Tibial artery (tissue), 4 donors: ENCODE measurements at places on chromosomes 16 and 17.

DNA sequence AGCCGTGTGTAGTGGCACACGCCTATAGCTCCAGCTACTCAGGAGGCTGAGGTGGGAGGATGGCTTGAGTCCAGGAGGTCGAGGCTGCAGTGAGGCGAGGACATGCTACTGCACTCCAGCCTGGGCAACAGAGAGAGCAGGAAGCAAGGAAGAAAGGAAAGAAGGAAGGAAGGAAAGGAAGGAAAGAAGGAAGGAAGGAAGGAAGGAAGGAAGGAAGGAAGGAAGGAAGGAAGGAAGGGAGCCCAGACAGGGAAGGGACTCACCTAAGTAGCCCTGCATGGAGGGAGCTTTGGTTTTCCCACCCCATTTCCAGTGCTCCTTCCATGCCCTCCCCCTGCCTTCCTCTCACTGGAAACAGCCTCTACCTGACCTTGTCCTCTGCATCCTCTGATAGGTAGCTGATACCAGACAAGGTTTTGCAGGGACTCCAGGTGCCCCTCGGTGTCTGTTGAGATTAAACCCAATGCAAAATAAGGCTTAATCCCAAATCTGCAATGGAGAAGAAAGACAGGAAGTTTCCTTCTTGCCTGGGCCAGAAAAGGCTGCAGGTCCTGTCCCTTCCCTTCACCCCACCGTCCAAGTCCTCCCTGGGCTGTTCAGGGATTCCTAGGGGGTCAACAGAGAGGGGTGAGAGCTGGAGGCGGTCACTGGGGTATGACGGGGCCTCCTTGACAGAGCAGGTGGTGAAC lies 21.5 kb upstream of the CA4 start:
- DNase-seq = no peak

GRCh38 chr16:76389126-76389525 lies 111.9 kb downstream of the CNTNAP4 start:
- DNase-seq = no peak

- no peak for DNase-seq
Observed at GRCh38 chr16:78218279-78218678, 118.8 kb downstream of the WWOX start.

- DNase-seq = no peak
Observed at GRCh38 chr16:66474750-66475199, 47.7 kb downstream of the BEAN1 start.

GRCh38 chr17:34177642-34178041 lies 77.4 kb upstream of the CCL2 start:
- DNase-seq = no peak

- peak; percentile 18 for DNase-seq
Observed at GRCh38 chr17:58303971-58304749, 23.4 kb upstream of the MPO start.

DNA sequence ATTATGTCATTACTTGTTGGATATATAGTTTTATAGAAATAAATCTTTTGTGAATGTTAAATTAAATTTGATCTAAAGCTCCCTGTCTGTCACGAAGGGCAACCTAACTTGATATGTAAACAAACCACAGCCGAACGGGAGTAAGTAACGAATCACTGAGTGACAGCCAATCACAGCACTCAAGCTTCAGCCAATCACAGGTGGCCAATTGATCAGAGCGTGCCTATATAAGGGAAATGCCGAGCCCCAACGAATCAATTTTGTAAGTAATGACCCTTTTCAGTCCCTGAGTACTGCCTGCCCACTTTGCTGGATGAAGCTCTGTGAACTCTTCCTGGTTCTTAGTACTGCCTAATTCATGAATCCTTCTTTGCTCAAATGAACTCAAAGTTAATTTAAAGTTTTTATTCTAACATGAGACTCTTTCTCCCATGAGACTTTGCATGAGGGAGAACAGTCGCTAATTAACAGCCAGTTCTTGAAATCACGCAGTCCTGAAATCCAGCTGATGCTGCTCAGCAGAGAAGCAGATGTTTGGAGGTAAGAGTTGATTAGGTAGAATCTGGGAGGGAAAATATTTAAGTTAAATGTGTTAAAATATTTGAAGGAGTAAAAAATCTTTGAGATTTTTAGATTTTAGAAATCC lies 302.2 kb downstream of the CNTNAP4 start:
- no peak for DNase-seq

DNA sequence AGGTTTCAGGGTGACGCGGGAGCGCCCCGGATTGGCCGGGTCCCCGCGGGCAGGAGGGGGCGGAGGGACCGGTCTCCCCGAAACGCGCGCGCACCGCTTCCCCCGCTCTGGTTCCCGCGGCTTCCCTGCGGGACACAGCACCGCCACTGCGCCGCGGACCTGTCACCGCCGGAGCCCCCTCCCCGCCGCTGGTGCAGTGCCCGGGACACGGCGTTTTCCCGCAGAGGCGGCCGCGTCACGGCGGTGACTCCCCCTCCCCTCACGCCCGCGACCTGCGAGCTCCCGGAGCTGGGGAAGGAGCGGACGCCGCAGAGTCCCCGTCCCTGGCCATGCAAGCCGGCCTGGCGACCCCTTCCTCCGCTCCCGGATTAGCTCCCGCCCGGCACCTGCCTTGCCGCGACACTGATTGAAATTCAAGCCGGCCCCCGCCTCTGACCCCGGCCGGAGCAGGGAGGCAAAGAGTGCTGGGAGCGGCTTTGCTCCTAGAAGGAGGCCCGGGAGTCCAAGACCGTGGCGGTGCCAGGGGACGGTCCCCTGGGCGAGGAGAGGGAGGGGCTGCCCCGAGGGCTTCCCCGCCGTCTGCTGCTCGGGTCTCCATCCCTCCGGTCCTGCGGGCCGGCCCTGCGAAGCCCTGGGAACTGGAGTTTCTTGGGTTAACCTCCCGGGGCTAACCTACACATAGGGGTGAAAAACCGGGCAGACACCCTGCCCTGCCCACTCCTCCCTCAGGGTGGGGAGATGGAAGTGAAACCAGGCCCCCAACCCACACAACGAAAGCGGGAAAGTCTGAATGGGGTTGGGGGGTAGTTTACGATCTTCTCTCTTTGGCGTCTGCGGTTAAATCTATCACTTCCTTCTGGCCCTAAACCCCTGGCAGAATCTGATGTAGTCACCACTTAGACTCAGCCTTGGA lies 1.0 kb downstream of the RHBDL3 start:
- DNase-seq = no peak

DNA sequence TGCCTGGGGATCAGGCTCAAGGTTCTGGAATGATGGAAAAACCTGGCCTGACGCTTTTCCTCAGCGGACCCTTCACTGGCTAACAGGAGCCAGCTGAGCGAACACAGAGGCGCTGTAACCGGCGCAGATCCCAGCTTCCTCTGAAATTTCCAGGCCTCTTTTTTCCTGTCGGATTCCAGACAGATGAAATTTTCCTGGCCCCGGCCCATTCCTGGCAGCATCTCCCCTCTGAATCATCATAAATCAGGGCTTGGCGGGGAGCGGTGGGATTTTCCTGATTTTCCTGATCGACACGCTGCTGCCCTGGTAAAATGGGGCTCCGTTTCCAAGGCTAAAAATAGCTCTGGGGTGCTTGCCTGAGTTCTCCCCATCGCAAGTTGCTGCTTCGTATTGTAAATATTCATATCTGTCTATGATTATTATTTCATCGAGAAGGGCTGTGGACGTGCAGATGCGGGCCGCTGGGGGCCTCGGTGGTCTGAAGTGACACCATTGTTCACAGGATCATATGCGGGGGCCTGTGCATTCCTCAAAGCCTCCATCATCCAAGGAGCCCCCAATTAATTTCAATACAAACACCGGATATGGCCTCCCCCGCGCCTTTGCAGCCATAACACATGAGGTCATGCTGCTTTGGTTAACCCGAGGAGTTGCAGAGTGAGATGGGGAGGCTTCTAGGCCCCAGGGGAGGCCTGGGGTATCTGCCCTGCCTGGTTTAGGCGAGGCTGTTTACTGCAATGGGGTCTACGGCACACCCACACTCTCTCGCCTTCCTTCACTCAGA lies 45.8 kb upstream of the ETV4 start:
- DNase-seq = peak; percentile 86

DNA sequence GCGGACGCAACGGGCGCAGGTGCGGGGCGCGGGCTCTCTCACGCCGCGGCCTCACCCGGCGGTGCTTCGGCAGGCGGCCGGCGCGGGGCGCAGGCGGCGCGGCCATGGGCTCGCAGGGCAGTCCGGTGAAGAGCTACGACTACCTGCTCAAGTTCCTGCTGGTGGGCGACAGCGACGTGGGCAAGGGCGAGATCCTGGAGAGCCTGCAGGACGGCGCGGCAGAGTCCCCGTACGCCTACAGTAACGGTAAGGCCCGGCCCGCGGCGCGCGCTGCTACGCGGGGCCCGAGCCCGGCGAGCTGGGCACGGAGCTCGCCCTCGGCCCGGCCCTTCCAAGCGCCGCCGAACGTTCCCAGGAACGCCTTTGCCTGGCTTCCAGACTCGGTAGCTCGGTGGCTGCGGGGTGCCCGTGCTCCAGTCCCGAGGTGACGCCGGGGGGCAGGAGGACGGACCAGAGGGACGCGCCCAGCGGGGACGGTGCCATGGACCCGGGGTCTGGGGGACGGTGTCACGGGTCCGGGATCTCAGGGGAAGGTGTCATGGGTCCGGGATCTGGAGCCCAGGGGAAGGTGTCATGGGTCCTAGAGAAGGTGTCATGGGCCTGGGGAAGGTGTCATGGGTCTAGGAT lies 435 bp downstream of the RAB40C start:
- DNase-seq = no peak

DNA sequence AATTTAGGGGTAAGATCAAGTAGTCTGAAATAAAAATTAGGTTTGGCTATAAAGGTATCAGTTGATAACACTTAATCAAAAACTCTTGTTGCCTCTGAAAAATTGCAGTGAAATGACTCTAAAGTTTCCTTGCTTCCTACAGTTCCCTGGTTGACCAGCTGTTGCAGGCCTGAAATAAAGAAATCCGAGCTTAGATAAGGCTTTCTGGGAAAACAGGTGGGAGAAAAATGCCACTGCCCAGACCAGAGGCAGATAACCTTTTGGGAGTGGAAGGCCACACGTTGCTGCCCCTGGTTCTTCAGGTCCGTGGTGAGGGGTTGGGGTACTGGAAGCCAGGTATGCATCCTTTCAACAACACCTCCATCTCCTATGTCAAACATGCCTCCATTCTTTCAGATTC lies 111.3 kb downstream of the HS3ST3A1 start:
- no peak for DNase-seq

GRCh38 chr17:64694207-64694606 lies 32.1 kb upstream of the SMURF2 start:
- peak; percentile 79 for DNase-seq

DNA sequence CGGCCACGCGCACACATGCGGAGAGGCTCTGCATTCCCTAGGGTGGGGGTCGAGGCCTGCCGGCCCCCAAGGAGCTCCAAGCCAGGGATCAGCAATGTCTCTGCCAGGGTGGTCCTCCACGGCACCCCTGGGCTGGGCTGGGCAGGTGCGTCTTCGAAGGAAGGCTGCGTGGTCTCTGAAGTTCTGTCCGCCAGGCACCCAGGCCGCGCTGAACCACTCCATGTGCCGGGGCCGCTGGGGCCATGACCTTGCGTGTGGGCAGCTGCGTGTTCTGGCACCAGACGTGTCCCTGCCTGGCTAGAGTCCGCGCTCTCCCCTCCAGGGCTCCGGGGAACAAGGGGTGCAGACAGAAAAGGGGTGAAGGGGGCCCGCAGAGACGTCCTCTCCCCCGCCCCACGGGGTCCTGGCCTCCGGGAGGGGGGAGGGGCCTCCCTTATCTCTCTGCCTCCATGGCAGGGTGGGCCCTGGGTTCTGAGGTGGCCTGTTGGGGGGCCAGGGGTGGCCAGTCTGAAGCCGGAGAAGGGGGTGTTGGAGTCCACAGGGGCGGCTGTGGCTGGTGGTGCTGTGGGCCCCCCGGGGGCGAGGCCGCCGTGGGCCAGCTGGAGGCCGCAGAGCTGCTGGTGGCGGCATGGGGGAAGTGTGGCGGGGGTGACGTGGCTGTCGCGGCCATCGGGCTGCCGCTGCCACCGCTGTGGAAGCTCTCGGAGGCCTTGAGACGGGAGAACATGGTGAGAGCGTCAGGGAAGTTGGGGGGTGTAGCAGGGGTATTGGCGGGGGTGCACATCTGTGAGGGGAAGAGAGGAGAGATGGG lies 5.3 kb downstream of the UBALD1 start:
- no peak for DNase-seq

- no peak for DNase-seq
Observed at GRCh38 chr16:64541621-64542020, 580.2 kb downstream of the CDH11 start.

- DNase-seq = no peak
Observed at GRCh38 chr17:66667090-66667489, 167.8 kb upstream of the CACNG5 start.

DNA sequence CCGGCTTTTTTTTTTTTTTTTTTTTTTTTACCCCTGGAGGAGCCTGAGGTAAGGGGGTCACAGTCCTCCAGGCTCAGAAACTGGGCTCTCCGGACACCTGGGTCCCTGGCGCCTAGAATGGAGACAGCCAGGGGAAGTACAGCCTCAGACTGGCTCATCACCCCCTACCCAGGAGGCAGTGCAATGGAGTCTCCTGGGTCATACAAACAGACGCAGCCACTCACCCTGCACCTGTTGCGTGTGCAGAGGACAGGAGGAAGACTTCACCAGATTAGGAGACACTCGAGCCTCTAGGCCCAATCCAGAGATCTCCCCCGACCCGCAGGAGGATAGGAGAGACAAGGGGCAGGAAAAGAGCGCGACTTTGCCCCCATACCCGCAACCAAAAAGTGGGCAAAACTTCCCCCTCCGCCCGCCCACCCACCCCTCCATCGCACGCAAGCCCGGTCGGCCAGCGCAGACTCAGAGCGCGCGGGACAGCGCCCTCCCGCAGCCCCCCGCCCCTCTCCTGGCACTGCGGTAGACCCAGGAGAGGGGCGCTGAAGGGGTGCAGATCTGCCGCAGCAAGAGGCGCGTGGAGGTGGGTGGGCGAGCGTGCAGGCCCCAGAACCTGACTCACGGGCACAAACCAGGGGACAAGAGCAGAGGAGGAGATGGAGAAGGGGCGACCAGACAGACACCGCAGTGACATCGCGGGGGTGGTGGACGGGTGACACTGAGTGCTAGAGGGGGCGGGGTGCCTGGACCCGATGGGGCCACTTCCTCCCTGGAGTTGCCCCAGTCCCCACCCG lies 900 bp downstream of the HAP1 start:
- no peak for DNase-seq

DNA sequence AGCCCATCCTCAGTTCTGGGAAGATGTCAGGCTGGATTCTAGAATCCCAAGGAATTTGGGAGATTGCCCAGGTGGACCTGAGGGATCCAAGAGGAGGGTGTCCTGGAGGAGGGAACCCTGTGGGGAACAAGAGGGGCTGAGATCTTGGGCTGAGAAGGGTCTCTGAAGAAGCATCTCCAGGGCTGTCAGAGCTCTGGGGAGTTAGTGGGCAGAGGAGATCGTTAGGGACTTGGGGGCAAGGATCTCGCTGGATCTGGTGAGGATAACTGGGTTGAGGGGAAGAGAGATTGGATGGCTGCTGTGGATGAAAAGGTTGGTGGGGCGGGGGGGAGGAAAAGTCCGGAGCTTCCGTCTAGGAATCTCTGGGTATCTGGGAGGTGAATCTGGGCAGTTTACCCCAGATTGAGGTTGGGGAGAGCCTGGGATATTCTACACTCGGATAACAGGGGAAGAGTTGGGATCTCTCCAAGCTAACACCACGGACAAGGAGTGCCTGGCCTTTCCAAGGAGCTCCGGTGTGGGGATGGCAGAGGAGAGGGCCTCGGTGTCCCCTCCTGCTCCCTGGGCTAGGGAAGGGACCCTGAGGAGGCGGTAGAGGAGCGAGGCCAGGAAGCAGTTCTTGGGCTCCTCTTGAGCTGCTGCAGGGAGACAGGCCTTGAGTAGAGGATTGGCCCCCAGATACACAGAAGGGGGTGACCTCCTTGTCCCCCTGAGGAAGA lies 1.7 kb downstream of the FBXL19 start:
- DNase-seq = no peak
